Stimulated activated CD4-positive, alpha-beta T cell treated with anti-CD3 and anti-CD28 coated beads, Interleukin-1b, Interleukin-23, amount 100 ng/mL, for 48 hours (primary cell): ENCODE measurements at places on chromosomes 11 and 22.
A peak's percentile ranks its signal among the peaks of the same experiment; 100 is the strongest.

DNA sequence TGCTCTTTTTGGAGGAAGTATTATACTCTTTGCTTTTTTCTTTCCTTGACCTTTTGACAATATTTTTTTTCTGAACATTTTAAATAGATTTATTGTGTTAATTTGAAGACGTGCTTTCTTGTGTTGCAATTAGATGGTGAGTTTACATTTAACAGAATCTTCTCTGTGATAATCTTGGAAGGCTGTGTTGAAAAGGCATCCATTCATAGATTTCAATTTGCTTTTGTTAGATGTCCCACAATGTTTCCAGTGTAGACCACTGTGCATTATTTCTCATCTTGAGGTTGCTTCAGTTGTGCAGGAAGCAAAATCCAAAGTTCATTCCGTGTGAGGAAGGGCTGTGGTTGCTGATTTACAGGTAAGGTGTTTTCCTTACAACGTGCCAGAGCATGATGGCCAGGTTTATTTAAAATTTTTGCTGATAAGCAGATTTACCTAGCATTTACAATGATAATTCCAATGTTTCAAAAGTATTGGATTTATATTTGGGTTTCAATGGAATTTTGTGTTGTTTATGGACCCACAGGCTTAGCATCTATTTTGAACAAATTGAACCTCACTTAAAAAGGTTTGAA, 4.1 kb upstream of the OR5J2 start:
- no peak for DNase-seq

DNA sequence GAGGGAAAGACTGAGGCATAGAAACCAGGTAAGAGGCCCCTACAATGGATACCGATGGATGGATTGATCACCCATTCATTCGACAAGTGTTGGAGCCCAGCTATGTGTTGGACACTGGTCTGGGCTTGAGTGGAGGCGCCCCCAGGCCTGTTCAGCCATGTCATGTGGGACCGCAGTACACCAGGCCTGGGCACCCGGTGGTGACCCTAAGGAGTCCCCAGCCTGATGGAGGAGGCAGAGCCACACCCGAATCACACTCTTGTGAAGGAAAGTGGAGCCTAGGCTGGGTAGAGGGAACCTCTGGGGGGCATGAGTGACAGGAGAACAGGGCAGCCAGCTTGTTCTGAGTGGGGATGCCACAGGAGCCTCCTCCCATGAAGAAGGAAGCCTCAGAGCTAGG, 10.2 kb downstream of the CACNA1I start:
- DNase-seq = no peak

DNA sequence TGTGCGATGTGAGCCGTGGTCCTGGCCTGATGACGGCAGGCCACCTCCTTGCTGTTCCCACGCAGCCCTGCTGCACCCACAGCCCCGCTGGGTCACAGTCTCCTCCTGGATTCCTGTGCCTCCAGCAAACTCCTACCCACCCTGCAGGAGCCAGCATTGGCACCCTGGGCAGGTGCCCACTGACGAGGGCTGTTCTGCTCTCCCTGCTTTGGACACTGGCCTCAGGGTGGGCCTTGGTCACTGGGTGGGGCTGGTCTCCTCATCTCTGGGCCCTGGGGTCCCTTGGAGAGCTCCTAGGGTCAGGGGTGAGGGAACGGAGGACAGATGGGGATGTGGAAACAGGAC, 12.7 kb downstream of the TSPAN4 start:
- no peak for DNase-seq

GRCh38 chr22:45210991-45211390, 29.7 kb downstream of the KIAA0930 start:
- no peak for DNase-seq

DNA sequence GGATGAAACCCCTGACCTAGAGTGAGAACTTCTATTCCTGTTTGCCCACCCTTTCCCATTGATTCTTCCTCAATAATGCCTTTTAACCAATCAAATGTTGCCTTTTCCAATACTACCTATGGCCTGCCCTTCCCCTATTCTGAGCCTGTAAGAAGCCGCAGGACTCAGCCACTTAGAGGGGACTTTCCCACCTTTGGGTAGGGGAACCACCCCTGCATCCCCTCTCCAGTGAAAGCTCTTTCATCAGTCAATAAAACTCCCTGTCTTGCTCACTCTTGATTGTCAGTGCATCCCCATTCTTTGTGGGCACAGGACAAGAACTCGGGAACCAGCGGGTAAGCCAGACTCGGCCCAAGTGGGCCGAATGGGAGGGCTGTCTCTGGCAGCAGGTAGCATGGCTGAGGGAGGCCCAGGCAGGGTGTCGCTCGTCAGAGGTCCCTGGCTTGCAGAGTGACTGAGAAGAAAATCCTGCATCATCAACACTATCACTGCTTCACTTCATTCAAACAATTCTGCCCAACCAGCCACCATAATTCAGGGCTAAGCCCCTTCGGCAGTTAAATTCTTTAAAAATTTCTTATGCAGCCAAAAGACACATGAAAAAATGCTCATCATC, 30.4 kb downstream of the LDHAL6A start:
- DNase-seq = no peak

DNA sequence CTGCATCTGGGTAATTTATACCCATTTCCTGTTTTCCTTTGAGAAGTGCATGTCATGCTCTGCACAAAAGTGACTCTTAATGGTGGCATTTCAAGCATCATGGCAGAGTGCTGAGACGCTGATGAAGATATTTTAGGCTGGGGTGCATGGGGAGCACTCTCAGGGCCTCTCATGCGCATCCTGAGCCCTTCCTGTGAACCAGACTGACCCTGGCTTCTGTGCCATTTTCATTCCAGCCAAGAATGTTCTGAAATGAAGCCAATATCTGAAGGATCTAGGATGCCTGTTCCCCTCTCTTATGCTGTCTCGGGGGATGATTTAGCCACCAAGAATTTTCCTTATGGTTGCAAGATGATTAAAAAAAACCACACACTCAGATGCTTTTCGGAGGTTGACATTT, 61.5 kb downstream of the MIAT start:
- no peak for DNase-seq

GRCh38 chr22:39956932-39957664, 3.1 kb upstream of the TMA7B start:
- no peak for DNase-seq

- no peak for DNase-seq
Observed at GRCh38 chr22:37855462-37855861, 6.2 kb downstream of the EIF3L start.

GRCh38 chr22:17633217-17633997, 4.9 kb upstream of the ATP6V1E1 start:
- DNase-seq = no peak

GRCh38 chr11:122246874-122247273, 130.9 kb upstream of the BLID start:
- DNase-seq = no peak

GRCh38 chr11:19055016-19055415, 5.5 kb downstream of the MRGPRX2 start:
- no peak for DNase-seq

DNA sequence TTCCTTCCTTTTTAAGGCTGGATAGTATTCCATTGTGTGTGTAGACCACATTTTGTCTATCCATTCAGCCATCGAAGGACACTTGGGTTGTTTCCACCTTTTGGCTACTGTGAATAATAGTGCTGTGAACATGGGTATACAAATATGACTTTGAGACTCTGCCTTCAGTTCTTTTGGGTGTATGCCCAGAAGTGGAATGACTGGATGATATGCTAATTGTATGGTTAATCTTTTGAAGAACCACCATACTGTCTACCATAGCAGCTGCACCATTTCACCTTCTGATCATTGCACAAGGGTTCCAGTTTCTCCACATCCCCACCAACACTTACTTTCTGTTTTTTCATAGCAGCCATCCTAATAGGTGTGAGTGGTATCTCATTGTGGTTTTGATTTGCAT, 30.3 kb downstream of the SGSM1 start:
- no peak for DNase-seq

DNA sequence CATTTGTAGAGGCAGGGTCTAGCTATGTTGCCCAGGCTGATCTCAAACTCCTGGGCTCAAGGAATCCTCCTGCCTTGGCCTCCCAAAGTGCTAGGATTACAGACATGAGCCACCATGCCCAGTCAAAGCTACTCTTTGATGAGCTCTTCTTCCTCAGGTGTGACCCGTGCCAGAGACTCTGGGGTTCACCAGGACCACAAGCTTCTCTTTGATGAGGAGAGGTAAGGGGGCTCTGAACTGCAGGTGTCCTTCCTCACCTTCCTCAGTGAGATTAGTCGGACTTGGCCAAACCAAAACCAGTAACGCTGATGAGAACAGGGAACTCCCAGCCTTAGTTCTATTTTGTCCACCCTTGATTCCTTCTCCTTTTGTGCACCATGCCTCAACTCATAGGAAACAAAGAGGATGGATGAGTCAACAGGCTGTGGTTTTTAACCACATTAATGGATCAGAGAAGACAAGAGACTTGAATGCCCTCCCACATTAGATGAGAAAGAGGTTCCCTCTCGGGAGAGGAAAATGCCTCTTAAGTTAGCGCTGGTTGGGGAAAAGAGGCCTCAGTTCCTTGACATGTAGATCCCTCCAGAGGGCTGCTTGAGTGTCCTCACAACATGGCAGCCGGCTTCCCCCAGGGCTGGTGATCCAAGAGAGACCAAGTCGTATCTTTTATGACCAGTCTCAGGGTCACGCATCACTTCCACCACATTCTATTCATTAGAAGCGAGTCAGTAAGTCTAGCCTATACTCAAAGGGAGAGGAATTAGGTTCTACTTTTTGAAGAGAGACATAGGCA, 25.7 kb upstream of the CTR9 start:
- DNase-seq = peak; percentile 52

DNA sequence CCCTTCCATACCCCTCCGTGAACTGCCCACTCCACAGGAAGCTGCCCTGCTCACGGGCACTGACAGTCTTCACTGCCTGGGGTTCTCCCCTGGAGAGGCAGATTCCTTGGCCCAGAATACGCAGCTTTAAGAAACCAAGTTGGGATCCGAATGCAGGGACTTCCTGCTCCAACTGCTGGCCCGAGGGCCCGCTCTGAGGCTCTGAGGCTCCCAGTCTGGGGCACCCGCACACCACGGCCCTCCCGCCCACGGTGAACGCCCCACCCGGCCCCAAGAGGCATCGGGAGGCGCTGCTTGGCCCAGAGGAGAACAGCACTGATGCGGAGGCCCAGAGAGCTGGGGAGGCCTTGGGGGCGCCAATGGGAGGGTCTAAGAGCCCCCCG, 42.3 kb downstream of the IGF2 start:
- peak; percentile 0 for DNase-seq

DNA sequence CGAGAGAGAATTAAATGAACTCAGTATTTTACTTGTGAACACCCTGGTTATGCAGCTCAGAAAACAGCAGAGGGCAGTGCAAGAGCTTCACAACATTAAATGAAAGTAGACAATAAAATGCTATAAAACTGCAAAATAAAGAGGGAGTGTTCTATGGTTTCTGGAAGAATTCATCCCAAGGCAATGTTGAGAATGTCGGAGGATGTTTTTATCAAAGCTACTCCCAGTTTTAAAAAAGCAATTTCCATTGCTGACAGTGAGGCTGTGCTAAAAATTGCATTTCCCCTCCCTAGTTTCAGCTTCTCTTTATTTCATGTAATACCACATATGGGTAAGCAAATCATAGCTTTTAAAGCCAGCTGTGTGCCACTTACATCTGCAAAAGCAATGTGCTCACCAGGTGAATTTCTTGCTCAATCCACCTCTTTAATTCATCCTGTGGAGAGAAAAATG, 296.8 kb downstream of the RAB38 start:
- no peak for DNase-seq

- no peak for DNase-seq
Observed at GRCh38 chr11:108218912-108219783, 3.3 kb downstream of the NPAT start.

DNA sequence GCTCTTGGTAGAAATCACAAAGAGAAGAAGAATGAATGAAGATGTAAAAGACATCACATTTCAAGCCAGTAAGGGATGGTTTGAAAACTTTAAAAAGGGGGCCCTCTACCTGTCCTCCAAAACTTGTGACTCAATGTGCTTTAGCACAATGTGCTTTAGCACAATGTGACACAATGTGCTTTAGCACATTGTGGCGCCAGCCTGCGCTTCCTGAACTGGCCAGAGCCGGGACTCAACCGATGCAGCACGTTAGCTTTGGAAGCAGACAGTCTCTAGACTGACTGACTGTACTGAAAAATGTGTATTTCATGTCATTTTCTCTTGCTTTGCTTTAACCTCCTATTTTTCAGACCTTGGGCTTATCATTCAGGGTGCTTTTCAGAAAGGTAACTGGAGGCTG, 63.5 kb downstream of the FAM83F start:
- peak; percentile 71 for DNase-seq

DNA sequence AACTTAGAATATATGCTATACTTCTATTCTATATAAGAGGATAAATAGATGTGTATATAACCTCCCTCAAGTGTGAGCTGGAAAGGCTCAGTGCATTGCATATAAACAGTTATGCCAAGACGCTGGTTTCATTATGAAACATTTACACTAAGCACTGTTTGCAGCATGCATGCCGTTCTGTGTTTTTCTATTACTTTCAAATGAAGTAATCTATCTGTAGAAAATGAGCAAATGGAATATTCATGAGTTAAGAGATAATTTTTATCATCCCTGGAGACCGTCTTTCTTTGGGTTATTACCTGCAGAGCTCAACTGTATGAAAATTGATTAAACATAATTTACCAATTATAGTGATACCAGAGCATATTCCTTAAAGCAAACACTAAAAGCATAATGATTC, 925.7 kb upstream of the CCDC90B start:
- no peak for DNase-seq

- no peak for DNase-seq
Observed at GRCh38 chr11:84212468-84213390, 926.6 kb upstream of the CCDC90B start.

DNA sequence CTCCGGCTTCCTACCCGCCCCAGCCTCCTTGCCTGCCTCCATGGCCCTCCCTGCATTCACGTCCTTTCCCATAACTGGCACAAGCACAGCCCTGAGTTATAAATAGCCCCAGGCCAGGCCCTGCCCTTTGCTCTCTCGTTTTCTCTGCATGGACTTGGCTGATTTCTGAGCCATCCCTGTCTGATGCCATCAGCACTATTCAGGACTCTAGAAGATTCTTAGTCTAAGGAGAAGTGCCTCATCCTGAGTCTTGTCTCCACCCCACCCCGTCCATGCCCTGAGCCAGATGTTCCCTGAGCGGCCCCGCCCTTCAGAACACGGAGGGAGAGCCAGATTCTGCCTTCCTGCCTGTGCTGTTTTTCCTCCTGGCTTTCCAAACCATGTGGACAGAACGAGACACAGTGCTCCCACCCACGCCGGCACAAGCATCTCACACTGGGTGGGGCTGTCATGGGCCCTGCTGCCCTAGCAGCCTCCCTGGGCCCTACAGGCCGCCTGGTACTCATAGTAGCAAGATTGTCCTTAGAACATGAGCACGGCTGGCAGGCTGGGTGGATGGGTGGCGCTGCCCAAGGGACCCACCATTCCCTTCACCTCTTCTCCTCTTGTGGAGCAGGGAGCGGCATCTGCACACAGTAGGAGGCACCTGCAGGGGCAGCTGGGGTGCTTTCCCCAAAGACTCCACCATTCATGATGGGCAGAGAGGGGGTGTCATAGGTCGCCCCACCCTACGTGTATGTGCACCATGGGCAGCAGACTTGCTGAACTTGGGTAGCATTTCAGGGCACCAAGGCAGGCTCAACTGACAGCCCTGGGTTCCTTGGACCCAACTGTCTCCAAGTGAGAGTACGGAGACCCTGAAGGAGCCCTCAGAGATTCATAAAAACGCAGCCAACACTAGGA, 76.9 kb downstream of the BCR start:
- no peak for DNase-seq

GRCh38 chr11:69339041-69339733, 45.2 kb downstream of the MYEOV start:
- no peak for DNase-seq
